Mucosa of gallbladder (tissue), 1 donor: ENCODE measurements at places on chromosomes 11 and 22.
A peak's percentile ranks its signal among the peaks of the same experiment; 100 is the strongest.

- DNase-seq, result peak; percentile 59
Measured at GRCh38 chr11:15663777-15664218, 549.1 kb downstream of the INSC start.

DNA sequence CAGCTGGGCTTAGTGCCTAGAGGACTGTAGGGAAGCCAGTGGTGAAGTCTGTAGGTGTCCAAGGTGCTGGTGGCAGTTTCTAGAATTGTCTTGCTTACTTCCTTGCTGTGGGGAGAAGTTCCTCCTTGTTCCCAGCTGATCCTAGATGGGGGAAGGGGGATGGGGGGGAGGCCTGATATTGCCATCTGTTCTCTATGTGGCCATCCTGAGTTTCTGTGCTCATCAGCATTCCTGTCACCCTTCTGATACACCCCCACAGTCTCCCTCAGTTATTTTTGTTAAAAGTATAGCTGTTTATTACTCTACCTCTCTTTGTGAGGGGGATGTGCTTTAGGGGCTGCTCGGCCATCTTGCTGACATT, 36.5 kb downstream of the MADD start:
- no peak for DNase-seq

GRCh38 chr11:120500414-120501071, 11.0 kb upstream of the GRIK4 start:
- no peak for DNase-seq

DNA sequence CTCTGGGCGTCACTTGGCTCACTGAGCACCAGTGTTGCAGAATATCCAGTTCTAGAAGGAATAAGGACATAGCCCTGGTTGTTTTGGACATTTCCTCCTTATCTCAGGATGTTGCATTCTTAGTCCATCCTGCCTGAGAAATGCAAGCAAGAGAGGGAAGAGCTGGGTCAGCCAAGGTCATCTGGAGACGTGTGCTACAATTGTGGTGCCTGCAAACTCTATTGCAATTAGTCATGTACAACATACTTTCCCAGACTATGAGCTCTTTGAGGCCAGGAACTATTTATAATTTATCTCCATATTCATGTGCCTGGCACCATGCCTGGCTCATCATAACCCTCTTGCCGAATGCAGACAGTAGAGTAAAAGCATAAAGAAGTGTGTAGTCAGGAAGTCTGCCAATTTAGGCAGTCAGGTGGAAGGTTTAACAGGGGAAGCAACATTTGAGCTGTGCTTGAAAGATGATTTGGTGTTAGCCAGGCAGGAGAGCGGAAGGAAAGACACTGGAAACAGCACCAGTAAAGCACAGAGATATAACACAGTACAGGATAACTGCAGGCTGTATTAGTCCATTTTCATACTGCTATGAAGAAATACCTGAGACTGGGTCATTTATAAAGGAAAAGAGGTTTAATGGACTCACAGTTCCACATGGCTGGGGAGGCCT, 129.4 kb upstream of the PAX6 start:
- no peak for DNase-seq

DNA sequence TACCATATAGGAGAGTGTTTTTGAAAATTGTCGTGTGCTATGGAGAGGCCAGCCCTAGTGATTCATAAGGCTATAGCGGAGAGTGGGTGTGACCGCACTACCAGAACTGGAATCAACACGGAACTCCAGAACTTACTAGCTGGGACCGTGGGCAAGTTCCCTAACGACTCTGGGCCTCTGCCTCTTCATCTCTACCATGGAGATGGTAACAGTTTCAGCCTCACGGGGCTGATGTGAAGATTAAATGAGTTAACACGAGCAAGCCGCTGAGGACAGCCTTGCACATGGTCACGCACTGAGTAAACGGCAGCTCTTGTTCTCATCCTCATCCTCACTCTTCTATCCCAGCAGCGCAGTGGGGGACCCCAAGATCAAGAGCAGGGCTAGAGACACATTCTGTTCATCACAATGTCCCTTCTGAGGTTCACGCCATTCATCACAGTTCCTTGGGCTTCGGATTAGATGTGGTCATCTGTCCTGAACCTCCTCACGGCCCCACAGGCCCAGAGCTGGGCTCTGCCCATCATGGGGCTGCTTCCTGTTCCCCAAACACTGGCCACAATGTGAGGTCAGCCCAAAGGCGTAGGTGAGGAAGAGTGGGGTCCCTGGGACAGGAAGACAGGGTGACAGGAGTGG, 47.2 kb upstream of the CD5 start:
- no peak for DNase-seq

DNA sequence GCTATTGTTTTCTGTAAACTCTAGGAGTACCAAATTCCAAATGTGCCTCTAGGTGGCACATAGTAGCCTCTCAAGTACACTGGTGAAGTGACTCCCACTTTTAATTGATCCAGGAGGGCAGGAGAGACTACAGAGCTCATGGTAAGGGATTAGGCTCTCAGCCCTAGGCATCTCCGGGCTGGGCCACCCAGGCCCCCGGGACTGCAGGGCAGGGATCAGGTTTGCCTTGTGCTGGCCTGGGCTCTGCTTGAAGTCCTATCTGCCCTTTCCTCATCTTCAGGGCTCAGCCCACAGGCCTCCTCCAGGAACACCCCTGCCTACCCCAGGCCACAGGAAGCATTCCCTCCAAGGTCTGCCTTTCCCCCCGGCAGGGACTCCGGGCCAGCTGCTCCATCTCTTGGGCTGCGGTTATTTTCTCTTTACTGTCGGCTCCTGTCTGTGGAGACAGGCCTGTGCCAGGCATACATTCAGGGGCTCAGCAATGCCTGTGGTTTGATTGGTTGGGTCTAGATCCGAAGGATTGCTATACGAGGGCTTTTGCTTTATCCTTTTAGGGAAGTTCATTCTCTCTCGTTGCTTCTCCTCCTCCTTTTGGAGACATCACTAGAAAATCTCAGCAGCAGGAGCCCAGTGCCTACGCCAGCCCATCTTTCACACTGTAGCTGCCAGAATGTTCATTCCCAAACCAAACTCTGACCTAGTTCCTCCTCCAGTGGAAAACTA, 32.8 kb downstream of the PARVA start:
- DNase-seq, result no peak

DNA sequence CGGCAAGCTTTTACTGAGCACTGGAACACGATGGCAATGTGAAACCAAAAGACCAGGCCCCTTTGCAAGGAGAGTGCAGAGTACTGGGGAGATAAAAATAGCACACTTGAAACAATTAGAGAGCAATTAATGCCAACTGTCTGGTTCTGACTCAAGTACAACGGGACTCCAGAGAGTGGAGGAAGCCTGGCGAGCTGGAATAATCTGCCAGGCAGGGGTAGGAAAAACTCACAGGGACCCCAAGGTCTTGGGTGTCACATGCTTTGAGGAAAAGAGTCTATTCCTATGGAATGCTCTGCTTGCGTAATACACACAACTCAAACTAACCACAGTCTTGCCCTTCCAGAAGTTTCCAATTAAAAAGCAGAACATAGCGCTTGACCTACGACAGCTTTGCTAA, 113.0 kb upstream of the CLMP start:
- no peak for DNase-seq

DNA sequence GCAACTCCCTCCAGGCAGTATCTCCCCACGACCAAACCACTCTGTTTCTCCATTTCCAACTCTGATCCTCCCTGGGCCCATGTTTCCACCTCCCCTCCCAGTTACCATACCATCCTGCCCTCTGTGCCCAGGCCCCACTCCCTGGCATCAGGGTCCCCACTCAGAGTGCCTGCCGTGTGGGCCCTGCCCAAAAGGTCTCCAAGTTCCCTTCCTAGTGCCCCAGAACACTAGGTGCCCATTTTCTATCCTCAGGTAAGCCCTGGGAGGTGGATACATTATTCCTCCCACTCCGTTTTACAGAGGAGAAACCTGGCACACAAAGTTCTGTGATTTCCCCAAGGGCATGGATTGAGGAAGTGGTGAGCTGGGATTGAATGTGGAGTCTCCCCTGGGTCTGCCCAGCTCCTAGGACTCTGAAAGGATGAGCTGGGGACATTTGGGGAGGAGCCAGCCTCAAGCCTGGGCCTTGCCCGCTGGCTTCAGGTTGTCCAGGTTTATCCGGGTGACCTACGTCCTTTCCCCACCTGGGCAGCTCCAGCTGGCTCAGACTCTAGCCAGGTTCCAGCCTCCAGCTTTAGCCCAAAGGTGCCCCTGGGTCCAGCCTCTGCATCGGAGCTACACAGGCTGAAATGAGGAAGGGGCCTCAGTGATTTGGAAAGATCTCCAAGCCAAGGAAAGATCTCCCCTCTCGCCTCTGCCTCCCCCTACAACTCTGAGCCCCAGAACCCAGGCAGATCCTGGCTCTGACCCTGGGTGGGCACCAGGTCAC, 2.2 kb upstream of the GSTT4 start:
- no peak for DNase-seq

DNA sequence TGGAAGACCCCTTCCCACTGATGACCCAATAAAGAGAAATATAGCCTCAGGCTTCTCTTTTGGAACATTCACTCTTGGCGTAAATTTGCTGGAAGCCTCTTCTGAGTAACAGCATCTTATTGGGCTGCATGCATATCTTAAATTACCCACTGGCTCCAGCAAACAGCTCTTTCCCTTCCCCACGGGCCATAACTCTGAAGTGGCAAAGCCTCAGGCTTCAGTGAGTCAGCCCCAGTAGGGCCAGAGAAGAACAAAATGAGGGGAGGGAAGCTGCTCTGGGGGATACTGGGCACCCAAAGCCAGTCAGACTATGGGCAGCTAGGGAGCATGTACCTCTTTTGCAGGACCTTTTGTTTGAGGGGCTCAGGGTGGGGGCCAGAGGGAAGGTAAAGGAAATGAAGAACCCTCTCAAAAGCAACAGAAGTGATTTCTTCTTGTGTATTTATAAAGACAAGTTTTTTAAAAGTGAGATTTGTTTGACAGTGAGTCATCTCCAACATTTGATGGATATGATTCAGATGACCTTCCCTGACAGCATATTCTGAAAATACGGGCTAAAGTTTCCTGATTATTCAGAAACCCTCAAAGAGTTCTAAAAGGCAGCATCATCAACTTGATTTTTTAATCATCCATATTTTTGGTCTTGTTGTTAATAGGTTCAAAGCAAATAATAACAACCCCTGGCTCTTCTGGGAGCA, 203.4 kb downstream of the KIF18A start:
- no peak for DNase-seq

DNA sequence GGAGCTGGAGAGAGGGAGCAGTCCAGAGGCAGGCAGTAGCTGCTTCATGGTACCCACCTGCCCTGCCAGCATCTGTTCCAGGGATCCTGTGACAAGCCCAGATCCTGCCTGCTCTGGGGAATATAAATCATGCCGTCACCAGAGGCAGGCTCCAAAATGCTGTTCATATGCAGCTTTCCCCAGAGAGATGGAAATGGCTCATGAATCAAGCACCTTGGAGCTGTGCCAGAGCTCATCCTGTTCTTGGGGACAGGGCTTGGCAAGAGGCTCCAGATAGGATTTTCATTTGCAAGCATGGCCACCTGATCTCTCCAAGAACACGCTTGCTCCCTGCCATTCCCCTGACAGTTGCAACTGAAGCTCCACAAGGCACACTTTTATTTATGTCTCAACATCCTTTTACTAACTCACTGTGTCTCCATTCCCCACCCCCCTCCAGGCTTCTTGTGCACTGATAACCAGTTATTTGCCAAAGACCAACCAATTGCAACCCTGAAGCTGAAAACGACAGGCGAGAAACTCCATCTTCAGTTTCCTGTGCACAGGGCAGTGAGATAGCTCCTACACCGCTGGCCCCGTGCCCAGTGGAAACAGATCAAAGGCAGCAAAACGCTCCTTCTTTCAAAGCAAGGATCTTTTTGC, 115.8 kb upstream of the PITPNB start:
- peak; percentile 48 for DNase-seq

GRCh38 chr11:40161854-40162410, 1297.5 kb downstream of the LRRC4C start:
- DNase-seq, result no peak

GRCh38 chr11:87368858-87369480, 331.2 kb downstream of the TMEM135 start:
- no peak for DNase-seq

DNA sequence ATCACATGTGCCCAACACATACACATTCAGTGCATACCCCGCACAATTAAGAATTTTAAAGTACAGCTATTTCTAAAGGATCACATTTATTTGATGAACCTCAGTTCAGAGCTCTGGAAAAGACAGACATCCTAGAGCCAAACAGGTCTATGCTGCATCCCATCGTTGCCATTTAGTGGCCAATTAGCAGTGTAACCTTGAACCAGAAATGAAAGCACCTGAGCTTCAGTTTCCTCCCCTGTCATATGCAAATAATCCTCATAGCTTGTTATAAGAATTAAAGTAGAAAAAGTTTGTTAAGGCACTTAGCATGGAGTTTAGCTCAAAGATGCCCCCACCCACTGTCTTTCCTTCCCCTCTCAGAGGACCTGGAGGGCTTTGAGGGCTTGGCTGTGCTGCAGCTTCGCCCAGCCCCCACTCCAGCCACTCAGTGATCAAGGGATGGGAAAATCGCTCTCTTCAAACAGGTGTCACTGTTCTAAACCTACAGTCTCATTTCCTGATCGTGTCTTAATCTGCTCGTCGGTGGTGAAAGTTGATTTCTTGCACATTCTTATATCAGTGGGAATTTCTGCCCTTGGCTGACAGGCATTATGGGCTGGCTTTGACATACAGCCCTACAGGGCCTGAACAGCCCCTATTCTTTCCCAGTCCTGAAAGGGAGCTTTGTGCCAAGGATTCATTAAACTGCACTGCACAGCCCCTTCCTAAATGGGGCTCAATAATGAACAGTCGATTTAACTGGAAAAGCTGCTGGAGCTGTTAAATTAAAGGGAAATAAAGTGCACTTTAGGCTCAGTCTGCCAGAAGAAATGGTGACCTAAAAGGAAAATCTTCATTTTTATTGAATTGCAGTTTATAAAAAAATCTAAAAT, 23.3 kb upstream of the FAM181B start:
- DNase-seq, result no peak

- no peak for DNase-seq
Measured at GRCh38 chr22:29330753-29331152, 15.3 kb upstream of the RASL10A start.

DNA sequence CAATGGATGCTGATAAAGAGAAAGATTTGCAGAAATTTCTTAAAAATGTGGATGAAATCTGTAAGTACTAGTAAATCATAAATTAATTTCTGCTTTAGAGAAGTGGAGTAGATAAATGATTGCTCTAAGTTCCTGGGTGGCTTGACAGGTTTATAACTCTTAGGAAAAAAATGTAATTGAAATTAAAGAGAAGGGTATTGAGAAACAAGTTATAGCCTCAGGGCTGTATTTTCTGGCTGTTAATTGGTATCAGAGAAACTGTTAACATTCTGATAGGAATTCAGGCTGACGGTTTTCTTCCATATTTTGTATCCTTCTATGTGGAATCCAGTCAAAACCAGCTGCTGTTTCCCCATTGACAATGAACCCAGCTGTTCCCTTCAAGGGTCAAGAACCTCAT, 1.9 kb downstream of the TTC12 start:
- DNase-seq, result no peak
